Choroid plexus epithelial cell (primary cell): ENCODE measurements at places on chromosomes 5 and 9.

GRCh38 chr9:134547161-134548100 lies 94.2 kb upstream of the COL5A1 start:
- no peak for DNase-seq

GRCh38 chr5:53482717-53483638 lies 2.5 kb downstream of the FST start:
- DNase-seq = peak; percentile 51

- no peak for DNase-seq
These were observed 87.0 kb upstream of the ZNF462 start for GRCh38 chr9:106775960-106776359.

GRCh38 chr9:77018058-77018968 lies 1.1 kb upstream of the FOXB2 start:
- DNase-seq = no peak

DNA sequence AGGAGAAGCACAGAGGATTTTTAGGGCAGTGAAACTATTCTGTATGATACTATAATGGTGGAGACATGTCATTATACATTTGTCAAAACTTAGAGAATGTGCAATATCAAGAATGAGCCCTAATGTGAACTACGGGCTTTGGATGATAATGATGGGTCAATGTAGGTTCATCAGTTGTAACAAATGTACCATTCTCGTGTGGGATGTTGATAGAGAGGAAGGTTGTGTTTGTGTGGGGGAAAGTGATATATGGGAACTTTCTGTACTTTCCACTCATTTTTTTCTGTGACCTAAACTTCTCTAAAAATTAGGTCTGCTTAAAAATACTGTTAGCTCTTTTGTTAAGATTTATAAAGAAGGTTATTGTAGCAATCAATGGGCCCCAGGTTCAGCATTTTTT lies 138.9 kb downstream of the SPATA31D1 start:
- DNase-seq = no peak

DNA sequence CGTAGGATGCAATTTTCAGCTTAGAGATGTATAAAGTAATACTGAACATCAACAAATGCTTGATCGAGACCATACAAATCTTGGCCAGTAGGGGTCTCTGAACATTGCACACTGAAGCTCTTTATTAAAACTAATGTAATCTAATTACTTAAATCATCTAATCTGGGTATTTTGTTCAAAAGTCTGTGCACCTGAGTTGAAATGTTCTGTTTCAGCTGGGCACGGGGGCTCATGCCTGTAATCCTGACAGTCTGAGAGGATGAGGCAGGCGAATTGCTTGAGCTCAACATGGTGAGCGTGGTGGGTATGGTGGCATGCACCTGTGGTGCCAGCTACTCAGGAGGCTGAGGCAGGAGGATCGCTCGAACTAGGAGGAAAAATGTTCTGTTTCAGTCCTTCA lies 41.0 kb downstream of the ESM1 start:
- DNase-seq = peak; percentile 73

DNA sequence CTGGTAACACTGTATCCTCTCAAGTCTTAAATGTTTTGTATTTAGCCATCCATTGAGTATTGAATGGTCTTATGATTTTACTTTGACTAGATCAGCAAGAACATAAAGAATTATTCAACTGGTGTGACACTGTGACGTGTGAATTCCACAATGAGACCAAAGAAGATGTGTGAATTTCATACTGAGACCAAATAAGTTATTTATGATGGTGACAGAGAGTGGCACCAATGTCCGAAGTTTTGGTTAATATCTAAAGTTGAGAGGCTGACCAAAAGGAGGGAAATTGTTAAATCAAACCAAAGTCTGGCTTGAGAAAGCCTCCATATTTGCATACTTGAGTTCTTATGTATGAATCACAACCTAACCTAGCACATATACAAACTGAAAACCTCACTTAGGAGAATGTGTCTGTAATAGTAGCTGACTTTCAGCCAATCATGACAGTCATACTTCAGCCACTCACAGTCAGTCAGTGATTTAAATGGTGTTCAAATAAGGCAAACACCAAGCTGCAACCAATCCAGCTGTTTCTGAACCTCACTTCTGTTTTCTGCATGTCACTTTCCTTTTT lies 31.5 kb upstream of the FAM170A start:
- DNase-seq = no peak

- DNase-seq = no peak
These were observed 249.5 kb downstream of the ISL1 start for GRCh38 chr5:51632793-51633192.

DNA sequence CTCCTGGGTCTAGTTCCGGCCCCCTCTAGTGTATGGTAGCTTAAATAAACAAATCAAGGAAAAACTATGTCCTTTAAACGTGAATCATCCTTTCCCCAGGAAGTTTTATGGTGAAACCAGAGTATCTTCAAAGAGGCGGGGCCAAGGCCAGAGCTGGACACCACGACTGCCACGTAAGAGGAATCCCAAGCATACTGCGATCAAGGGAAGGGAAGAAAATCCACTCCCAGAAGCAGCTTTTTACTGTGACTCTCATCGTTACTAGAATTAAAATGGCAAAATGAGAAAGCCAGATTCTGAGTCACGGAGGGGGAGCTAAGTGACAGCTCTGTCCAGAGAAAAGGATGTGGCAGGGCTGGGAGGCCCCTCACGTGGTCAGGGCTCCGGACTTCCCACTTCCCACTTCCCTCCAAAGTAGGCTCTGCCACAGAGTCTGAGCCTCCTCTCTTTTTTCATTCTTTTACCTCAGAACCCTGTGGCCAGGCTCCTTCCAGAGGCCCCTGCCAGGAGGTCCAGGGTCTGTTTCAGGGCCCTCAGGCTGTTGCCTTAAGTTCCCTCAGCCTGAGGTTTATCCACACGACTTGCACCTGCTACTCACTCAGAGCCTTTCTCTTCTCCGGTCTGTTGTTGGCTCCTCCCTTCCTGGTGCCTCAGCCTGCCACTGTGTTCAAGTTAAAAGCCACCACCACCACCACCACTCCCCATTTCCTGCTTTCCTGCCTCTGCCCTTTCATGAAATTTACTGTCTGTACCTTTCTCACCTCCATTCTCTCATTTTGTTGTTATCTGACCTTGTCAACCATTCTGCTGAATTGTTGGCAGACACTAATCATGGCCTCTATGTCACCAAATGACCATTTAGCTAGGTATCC lies 1.4 kb upstream of the GLRX start:
- peak; percentile 96 for DNase-seq

DNA sequence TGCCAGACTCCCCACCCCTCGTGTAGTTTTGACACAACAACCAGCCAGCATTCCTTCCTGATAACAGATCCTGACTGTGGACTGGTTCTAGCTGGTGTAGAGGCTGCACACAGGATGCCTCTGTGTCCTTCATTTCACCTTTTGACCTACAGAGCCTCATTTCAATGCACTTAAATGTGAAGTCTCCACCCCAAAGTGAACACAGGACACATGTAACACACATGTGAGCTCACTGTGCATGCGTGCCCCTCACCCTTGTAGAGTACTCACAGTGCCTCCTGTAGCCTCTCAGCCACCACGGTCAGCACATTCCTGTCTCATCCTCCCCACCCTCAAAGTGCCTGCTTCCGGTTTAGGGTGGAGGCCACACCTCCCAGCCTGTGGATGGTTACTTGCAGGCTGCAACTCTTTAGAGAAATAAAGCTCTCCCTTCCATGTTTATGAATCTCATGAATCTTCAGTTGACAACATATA lies 11.6 kb upstream of the NKD2 start:
- peak; percentile 20 for DNase-seq

GRCh38 chr5:64077589-64077988 lies 88.1 kb upstream of the RNF180 start:
- DNase-seq = no peak

- DNase-seq = no peak
These were observed 193.2 kb downstream of the MAST4 start for GRCh38 chr5:66789434-66789833.

GRCh38 chr5:65243161-65243560 lies 238.6 kb downstream of the ADAMTS6 start:
- no peak for DNase-seq

DNA sequence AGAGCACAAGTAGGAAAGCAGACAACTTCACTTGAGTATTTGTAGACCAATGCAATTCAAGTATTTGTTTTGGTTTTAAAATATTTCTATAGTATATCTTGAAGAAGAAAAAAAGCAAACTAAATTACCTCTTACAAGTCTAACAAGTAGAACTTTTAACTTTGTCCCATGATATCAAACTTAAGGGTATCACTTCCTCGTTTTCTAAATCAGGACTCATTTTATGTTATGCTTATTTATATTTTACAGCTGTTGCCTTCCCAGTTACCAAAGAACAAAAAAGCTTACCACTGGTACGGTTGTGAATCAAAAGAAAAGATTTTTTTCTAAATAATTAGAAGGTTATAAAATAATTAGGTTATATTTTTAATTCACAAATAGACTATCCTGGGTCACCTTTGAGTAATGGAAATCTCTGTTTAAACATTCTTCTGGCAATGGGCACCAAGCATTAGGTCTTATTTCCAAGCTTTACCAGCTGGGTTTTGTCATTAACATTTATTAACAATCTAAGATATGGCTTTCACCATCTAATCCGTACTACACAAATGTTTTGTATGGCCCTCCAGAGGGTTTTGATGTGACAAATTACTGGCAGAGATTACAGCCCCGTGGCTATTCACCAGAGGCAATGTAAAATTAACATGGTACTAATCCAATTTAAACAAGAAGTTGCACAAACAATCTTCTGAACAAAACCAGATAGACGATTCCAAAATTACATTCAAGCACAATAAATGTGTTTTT lies 63.6 kb downstream of the CEP120 start:
- DNase-seq = no peak

DNA sequence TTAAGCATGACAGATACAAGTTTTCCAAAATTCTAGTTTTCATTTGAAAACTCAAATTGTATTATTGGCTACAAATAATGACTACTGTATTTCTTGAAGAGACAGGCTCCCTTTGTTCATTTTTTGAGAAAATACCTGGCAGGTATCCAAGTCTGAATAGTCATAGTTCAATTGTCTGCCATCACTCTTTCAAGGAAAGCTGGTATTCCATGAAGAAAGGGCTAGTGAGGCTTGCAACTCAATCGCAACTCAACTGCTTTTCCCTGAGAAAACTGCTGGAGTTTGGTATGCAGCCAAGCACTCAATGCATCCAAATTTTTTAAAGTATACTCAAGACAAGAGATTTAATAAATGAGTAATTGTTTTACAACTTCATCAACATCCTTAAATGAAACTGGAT lies 61.4 kb upstream of the TRIO start:
- DNase-seq = no peak

DNA sequence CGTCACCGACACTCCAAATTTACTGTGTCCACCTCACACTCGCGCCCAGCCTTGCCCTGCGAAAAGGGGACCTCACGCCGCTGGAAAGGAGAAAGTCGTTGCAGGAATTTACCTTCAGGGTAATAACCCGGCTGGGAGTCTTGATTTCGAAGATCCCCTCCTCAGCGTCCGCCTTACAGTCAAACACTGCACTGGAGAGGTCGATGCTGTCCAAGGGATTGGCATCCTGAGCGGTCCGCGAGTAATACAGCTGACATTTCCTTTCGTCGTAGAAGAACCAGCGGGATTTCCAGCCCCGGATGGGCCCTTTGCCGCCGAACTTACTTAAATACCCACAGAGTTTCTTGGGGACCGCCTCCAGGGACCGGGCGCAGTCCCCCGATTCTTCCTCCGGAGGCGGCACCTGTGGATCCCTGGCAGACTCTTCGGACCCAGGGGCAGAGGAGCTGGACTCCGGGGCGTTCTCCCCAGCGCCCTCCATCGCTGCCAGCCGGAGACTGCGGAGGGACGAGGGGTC lies 330 bp downstream of the TBC1D2 start:
- peak; percentile 70 for DNase-seq

GRCh38 chr5:102511666-102512065 lies 12.9 kb upstream of the SLCO6A1 start:
- DNase-seq = peak; percentile 31

- DNase-seq = no peak
These were observed 41.8 kb downstream of the SH3RF2 start for GRCh38 chr5:145978171-145978570.

- peak; percentile 63 for DNase-seq
These were observed 26.1 kb downstream of the IDNK start for GRCh38 chr9:83649080-83649479.

- no peak for DNase-seq
These were observed 38.4 kb upstream of the RXRA start for GRCh38 chr9:134287591-134288491.

DNA sequence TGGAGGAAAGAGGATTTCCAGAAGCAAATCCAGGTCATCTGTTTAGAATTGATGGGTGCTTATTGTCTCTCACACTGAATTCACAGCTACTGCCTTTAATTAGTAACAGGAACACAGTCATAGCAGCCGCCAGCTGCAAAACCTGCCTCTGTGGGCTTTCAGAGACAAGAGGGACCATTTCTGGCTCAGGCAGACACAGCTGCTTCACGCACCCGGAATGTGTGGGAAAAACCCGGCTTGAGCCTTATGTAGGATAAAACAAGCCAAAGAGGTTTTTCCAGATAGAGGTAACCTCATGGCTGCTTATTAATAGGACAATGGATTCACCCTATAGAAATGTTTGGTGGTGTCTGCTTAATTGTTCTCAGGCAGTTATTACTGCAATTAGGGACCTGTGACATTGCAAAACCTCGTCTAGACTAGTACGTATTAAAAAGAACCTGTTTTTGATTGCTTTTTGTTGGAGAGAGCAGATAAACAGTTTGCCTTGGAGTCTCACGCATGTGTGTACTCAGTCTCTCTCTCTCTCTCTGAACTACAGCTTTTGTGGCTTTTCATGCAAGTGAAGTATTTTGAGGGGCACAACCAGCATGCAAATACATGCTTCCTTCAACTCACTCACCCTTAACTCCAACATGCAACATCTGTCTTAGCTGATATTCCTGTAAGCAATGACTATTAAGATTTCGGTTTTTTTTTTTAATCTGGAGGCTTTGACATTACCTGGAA lies 302.7 kb downstream of the PLK2 start:
- peak; percentile 10 for DNase-seq

GRCh38 chr5:38603691-38604090 lies 47.2 kb upstream of the LIFR start:
- peak; percentile 66 for DNase-seq

GRCh38 chr9:74770508-74771261 lies 117.0 kb downstream of the TRPM6 start:
- peak; percentile 37 for DNase-seq

DNA sequence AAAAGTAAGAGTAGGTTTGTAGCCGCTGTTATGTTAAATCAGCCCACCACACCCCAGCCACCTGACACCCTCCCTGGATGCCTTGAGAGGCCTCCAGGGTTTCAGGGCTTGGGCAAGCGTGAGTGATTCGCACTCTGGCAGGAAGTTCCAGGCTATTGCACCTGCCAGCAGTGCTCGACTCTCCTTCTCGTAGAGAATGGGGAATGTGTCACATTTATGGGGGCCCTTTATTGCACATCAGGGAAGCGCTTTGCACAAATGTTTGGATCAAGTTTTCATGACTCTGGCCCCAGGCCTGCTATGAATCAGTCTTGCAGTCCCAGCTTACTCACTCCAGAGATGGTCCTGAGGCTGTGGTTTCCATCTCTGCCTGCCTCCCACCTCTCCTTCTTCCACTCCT lies 66.1 kb upstream of the ADRA1B start:
- peak; percentile 37 for DNase-seq

DNA sequence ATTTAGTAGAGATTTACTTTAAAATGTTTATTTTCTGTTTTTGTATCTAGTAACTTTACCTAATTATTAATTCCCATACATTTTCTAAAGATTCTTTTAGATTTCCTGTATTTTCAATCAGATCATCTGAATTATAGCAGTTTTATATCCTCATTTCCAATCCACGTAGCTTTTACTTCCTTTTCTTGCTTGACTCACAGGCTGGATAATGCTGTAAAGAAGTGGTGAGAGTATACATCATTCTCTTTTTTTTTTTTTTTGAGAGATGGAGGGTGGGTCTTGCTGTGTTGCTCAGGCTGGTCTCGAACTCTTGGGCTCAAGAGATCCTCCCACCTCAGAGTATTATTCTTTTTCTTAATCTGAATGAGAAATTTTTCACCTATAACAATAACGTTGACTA lies 11.2 kb upstream of the SETX start:
- no peak for DNase-seq
